Caco-2 (cell line): ENCODE measurements at places on chromosomes 7 and 10. TPM values are rescaled to one million over a fixed set of nuclear protein-coding genes. Genes with fewer than 3 reads are reported as not detected.

GRCh38 chr10:102982296-102982695 is 64.2 kb downstream of the CNNM2 start:
- no peak overlapping the region for H3K27ac ChIP-seq
- no peaks in the 10 kb centered on the region; the same call in 1 of the 2 replicates for H3K36me3 ChIP-seq
- DNase-seq = no peak
- H3K27me3 ChIP-seq = no peaks in the 10 kb centered on the region
- no peak overlapping the region for H3K4me3 ChIP-seq
- H3K4me1 ChIP-seq = no peaks in the 10 kb centered on the region

- no peak for DNase-seq
- no peaks in the 10 kb centered on the region for H3K4me1 ChIP-seq
- H3K36me3 ChIP-seq = no peaks in the 10 kb centered on the region
- H3K27me3 ChIP-seq = no peaks in the 10 kb centered on the region
- no peak overlapping the region for H3K4me3 ChIP-seq
These were observed 1049.3 kb upstream of the C7orf33 start for GRCh38 chr7:147541261-147541660.

GRCh38 chr10:4450981-4451908 is 374.8 kb upstream of the AKR1E2 start:
- H3K4me1 ChIP-seq = peaks cover 26% of the 10 kb centered on the region
- no peak overlapping the region for H3K4me3 ChIP-seq
- no peak overlapping the region for H3K27ac ChIP-seq
- H3K27me3 ChIP-seq = no peaks in the 10 kb centered on the region
- no peaks in the 10 kb centered on the region for H3K36me3 ChIP-seq
- DNase-seq = no peak

Gene PCLO
- total RNA-seq = 3.8 and 4.1 TPM in 2 replicates

DNA sequence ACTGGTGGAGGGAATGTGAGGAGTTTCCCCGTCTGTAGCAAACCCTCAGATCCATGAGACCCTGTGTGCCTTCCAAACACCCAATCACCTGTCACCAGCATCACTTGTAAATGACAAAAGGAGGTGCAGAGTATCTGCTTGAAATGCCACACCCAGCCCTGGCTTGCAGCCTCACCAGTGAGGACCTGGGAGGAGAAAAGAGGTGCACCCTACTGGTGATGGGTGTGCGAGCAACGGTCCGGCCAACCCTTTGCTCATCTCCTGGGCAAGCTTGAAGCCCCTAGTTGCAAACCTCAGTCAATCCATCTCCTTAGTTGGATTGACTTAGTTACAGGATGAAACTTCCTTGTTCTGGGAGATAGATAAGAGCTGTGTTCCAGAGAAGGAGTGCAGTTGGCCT is 62.4 kb upstream of the WAPL start:
- no peak overlapping the region for H3K27ac ChIP-seq
- H3K4me1 ChIP-seq = no peaks in the 10 kb centered on the region
- no peaks in the 10 kb centered on the region for H3K36me3 ChIP-seq
- H3K27me3 ChIP-seq = no peaks in the 10 kb centered on the region
- H3K4me3 ChIP-seq = no peak overlapping the region
- peak; percentile 46 for DNase-seq

DNA sequence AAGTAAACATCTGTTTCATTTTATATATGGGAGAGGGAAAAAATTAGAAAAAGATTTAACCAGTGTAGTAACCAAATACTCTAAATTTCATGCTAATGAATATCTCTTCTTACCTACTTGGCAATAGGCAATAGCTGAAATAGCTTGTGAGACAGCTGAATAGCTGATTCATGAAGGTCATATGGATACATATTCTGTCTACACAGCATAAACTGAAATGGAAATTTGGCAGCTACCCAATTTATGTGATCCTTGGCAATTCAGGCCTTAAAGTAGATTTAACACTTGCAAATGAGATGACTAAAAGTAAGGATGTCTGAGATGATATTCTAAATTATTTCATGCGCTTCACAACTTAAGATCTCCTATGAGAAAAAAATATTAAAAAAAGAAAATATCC is 261.2 kb upstream of the SEMA3A start:
- no peak overlapping the region for H3K4me3 ChIP-seq
- no peaks in the 10 kb centered on the region for H3K27me3 ChIP-seq
- no peaks in the 10 kb centered on the region for H3K4me1 ChIP-seq
- DNase-seq = no peak
- no peak overlapping the region for H3K27ac ChIP-seq

DNA sequence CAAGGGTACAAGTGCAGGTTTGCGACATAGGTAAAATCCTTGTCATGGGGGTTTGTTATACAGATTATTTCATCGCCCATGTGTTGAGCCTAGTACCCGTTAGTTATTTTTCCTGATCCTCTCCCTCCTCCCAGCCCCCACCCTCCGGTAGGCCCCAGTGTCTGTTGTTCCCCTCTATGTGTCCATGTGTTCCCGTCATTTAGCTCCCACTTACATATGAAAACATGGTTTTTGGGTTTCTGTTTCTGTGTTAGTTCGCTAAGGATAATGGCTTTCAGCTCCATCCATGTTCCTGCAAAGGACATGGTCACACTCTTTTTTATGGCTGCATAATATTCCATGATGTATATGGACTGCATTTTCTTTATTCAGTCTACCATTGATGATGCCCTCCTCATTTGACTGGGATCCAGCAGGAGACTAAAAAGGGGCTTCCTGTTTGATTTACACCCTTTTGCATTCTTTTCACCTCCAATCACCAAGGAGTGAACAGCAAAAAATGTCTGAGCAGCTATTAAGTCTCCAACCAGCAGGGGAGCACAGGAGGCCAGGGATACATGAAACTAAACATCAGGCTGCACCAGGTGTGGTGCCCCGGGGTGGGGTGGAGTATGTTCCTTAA is 188.2 kb downstream of the SKIDA1 start:
- H3K4me1 ChIP-seq = peaks cover 47% of the 10 kb centered on the region
- peak overlapping the region; percentile 91 for H3K27ac ChIP-seq
- no peaks in the 10 kb centered on the region for H3K27me3 ChIP-seq
- no peak for DNase-seq

DNA sequence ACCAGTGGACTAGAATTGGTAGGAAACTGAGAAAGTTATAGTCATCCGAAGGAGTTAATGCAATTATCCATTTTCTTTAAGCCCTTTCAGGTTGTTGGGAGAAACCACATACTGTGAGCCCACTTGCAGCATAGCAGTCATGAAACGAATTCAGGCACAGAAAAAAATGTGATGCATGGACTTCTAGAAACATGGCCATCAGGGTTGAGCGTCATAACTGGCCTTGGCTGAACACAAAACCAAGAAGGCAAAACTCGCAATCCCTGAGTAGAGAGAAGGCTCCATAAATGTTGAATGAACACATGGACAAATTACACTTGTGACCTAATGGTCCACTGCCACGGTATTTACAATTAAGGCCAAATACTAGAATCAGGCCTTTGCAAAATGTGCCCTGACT is 121.9 kb downstream of the FAM107B start:
- peaks cover 36% of the 10 kb centered on the region for H3K4me1 ChIP-seq
- peak overlapping the region; percentile 99 for H3K27ac ChIP-seq
- H3K36me3 ChIP-seq = no peaks in the 10 kb centered on the region
- no peak overlapping the region for H3K4me3 ChIP-seq

Gene CACNB2
- 0.98 and 1.8 TPM in 2 replicates for total RNA-seq

- no peaks in the 10 kb centered on the region for H3K27me3 ChIP-seq
- H3K4me1 ChIP-seq = no peaks in the 10 kb centered on the region
- H3K36me3 ChIP-seq = no peaks in the 10 kb centered on the region
- H3K4me3 ChIP-seq = no peak overlapping the region
- H3K27ac ChIP-seq = no peak overlapping the region
These were observed 177.8 kb downstream of the CSTF2T start for GRCh38 chr10:51521605-51522004.

- H3K27ac ChIP-seq = no peak overlapping the region
- no peak overlapping the region for H3K4me3 ChIP-seq
- H3K4me1 ChIP-seq = no peaks in the 10 kb centered on the region
- peak; percentile 24 for DNase-seq
These were observed 53.7 kb upstream of the ZNF32 start for GRCh38 chr10:43702213-43702935.

- no peak for DNase-seq
- H3K27me3 ChIP-seq = no peaks in the 10 kb centered on the region
- H3K36me3 ChIP-seq = no peaks in the 10 kb centered on the region
- peaks cover 6% of the 10 kb centered on the region for H3K4me1 ChIP-seq
- no peak overlapping the region for H3K4me3 ChIP-seq
- no peak overlapping the region for H3K27ac ChIP-seq
These were observed 57.0 kb upstream of the PFKP start for GRCh38 chr10:3010334-3010733.

Gene MRLN
- total RNA-seq = 0.88 and 0.98 TPM in 2 replicates

- H3K27me3 ChIP-seq = no peaks in the 10 kb centered on the region
- no peak for DNase-seq
- peaks cover 14% of the 10 kb centered on the region; the same call in 1 of the 2 replicates for H3K4me1 ChIP-seq
- peak overlapping the region; percentile 90 for H3K27ac ChIP-seq
- peaks cover 2% of the 10 kb centered on the region; the same call in 1 of the 2 replicates for H3K36me3 ChIP-seq
- peak overlapping the region; percentile 71 for H3K4me3 ChIP-seq
These were observed 526 bp downstream of the ZNF248 start for GRCh38 chr10:37856881-37857286.

Gene ATP6V0A4
- 1.2 and 1.5 TPM in 2 replicates for total RNA-seq

DNA sequence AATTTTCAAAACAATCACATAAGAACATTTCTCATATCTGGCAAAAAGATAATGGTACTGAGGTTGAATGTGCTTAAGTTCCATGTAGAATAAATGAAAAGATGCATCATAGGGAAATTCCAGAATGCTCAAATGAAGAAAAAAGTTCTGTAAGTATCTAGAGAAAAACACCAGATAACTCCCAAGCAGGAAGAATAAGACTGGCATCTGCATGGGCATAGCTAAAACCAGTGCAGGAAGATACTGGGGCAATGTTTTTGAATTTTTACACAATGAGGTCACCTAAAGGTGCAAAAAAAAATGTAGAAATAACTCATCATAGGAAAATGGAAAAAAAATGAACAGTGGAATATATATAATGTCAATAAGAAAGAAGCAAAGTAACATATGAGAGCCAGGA is 275.2 kb downstream of the BAMBI start:
- H3K27me3 ChIP-seq = no peaks in the 10 kb centered on the region
- peaks cover 28% of the 10 kb centered on the region for H3K4me1 ChIP-seq
- no peak overlapping the region for H3K4me3 ChIP-seq
- H3K36me3 ChIP-seq = no peaks in the 10 kb centered on the region
- DNase-seq = no peak
